Renal pelvis (tissue), 12 donors: ENCODE measurements at places on chromosomes 12 and 14.

- DNase-seq: no peak
These were observed 27.5 kb upstream of the DENND5B start for GRCh38 chr12:31618228-31619025.

GRCh38 chr14:70916799-70917198 is 9.5 kb downstream of the PCNX1 start:
- DNase-seq: no peak

DNA sequence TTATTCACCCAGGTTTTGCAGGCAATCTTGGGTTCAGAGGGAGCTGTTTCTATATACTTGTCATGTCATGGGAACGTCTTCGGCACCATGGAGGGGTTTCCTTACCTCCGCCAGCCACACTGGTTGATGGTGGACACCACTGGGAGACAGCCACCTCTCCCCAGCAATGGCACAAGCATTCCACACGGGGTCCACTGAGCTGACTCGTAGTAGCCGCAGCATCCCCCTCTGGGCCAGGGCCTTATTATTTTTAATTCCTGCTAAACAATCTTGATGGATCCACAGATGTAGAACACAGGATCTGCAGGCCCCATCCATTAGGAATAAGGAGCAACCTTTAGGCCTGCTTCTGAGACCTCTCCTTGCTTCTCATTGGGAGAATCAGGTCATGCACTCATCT is 132.9 kb downstream of the DICER1 start:
- no peak for DNase-seq

- no peak for DNase-seq
These were observed 107.0 kb upstream of the RBM19 start for GRCh38 chr12:114073076-114073475.

DNA sequence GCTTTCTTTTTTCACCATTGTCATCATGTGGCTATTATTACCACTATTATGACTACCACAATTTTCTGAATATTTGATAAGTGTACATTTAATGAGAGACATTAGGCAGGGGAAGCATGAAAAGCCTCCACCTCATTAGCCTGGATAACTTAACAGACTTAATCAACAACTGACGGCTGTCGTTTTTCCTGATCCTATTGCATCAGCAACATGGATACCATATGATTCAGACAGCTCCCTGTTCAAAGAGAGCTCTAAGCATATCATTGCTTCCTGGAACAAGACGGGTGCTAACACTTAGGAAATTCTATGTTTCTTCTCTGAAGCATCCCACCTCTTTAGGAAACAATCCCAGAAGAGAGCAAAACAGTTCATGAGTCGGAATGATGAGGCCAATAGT is 765.2 kb downstream of the NOVA1 start:
- DNase-seq: no peak

DNA sequence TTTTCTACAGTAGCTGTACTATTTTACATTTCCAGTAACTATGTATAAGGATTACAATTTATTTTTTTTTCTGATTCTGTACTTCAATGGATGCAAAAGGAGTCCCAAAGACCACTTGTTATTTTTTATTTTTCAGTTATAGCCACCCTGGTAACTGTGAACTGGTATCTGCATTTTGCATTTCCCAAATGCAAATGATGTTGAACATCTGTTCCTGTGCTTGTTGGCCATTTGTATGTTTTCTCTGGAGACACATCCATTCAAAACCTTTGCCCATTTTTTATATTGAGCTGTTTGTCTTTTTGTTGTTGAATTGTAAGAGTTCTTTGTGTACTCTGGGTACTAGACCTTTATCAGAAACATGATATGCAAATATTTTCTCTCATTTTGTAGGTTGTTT is 485.6 kb downstream of the LRIG3 start:
- DNase-seq: no peak

GRCh38 chr12:80813820-80814219 is 97.1 kb downstream of the MYF5 start:
- DNase-seq: no peak
